Ureter (tissue), 1 donor: ENCODE measurements at places on chromosomes 16 and 17. TPM values are rescaled to one million over a fixed set of nuclear protein-coding genes. Genes with fewer than 3 reads are reported as not detected.

DNA sequence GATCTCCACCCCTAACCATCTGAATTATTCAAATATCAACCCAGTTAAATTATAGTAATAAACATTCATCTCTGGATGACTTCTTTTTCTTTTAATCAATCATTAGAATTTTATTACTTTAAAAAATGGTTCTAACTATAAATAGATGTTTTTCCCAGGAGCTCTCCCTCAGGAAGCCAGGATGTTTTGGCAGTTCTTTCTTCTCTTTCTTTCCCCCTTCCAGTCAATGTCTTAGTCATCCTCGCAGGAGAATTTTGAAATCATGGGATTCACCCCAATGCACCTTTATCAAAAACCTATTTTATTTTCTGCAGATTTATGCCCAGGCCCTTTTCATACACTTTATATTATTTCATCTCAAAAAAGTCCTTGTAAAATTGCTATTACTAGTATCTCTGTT lies 711.6 kb downstream of the CDH11 start:
- no peak for DNase-seq

- DNase-seq: no peak
These were observed 1.9 kb upstream of the HOXB5 start for GRCh38 chr17:48595278-48595999.

DNA sequence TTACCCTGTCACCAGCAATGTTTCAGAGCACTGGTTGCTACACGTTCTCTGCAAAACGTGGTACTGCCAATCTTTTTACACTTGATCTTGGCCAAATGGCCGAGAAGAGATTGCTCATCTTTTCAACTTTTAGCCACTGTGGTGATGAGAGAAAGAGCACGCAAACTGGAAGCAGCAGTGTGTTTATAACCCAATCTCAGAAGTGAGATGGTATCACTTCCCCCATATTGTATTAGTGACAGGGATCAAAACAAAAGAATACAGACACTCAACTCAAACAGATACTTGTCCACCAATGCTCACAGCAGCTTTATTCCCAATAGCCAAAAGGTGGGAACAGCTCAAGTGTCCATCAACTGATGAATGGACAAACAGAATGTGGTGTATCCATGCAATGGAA lies 72.1 kb upstream of the FA2H start:
- DNase-seq: no peak

DNA sequence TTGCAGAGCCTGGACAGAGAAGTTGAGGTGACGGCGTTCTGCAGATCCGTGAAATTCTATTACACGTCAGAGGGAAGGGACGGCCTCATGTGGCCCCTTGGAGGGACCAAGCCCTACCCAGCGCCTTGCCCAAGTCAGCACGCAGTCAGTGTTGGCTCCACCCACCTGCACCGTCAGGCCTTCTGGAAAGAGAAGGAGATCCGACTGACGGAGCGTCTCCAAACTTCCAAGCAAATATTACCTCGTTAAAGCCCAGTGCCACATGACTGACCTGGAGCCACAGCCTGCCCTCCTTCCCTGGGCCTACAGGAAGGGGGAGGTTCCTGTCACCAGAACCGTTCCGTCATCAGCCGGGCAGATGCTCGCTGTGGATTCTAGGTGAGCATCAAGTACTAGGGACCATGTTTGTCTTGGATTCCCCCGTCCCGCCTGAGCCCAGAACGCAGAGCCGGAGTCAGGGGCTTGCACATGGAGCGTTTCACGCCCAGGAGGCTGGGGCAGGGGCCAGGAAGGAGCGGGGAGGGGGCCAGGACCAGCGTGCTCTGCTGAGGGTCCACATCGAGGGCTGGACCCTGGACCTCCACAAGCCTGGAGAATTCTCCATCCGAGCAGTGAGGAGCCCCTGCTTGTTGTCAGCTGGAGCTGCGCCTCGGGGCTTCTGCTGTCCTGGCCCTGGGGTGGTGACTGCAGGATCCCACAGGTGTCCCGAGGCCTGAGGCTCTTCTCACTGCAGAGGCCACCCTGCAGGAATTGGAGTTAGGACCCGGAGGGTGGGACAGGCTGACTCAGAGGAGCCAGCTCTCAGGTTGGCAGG lies 22.6 kb upstream of the METRNL start:
- DNase-seq: peak; percentile 41

DNA sequence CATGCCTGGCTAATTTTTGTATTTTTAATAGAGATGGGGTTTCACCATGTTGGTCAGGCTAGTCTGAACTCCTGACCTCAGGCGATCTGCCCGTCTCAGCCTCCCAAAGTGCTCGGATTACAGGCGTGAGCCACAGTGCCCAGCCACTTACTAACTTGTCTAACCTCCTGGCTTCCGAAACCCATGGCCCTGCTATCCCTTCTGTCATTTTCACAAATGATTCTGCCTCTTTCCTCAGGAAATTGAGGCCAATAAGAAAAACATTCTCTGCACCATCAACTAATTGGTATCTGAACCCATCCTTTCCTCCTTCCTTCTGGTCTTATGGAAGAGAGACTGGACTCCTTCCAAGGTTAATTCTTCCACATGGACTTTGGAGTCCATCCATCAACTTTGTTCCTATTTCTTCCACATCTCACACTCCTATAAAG lies 27.9 kb upstream of the TNRC6A start:
- DNase-seq: no peak

DNA sequence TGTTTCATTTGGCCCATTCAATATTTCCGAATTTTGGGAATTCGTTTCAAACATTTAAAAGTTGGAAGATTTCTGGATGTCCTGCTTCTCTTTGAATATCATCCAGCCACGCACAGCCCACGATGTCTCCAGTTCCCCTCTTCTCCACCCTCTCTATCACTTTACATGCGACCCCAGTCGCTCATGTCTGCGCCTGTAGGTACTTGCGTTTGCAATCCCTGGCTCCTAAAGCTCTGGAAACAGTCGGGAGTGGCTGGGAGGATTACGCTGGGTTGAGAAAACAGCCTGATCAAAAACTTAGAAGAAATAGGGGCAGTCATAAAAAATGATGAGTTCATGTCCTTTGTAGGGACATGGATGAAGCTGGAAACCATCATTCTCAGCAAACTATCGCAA lies 1.5 kb upstream of the SBK1 start:
- DNase-seq: no peak

- no peak for DNase-seq
These were observed 295.9 kb upstream of the N4BP1 start for GRCh38 chr16:48905632-48906505.

- no peak for DNase-seq
These were observed 14.7 kb upstream of the CTCF start for GRCh38 chr16:67547423-67548264.

The CIBAR2 gene
- not detected for total RNA-seq

DNA sequence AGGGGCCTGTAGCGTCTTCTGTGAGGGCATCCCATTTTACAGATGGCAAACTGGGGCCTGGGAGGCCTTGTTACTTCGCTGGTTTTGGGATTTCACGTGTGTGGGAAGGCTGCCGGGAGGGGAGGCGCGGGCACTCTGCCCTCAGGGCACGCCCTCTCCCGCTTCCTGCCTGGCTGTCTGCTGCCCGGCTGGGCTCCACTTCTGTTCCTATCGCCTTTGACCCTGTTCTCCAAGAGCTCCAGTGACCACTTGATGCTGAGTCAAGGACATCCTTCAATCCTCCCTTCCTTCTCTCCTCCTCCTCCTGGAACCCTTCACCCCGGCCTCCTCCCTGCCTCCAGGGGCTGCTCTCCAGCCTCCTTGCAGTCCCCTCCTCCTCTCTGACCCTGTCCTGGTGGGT lies 16.0 kb downstream of the SPNS3 start:
- DNase-seq: no peak

The MYO15A gene
- total RNA-seq: 1.8 TPM

The RNF43 gene
- 19.1 TPM for total RNA-seq

GRCh38 chr17:45248132-45248957 lies 13.5 kb downstream of the SPATA32 start:
- no peak for DNase-seq

- no peak for DNase-seq
These were observed 24.0 kb downstream of the PRKCB start for GRCh38 chr16:23859713-23860269.

The COG8 gene
- total RNA-seq: 30.1 TPM

DNA sequence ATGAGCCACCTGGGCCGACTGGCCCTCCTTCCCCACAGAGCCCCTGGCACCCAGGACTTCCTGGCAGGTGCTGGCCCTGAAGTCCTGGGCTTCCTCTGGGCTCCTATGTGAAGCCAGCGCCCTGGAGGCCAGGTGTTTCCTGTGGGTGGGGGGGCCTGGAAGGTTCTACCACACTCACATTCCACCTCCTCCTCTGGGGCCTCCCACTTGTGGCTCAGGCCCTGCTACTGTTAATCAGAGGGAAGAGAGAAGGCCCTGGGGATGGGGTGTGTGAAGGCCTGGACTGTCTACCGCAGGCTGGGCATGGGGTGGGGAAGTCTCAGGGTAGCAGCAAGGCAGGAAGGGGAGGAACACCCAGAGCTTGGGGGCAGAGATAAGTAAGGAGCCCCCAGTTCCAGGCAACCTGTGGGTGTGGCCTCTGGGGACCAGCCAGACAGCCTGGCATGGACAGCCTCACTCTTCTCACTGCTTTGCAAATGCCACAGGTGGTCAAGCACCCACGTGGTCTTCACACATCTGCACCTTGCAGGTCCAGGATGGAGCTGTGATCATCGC lies 111.9 kb upstream of the TNRC6C start:
- DNase-seq: no peak

The LGALS9B gene
- not detected for total RNA-seq

DNA sequence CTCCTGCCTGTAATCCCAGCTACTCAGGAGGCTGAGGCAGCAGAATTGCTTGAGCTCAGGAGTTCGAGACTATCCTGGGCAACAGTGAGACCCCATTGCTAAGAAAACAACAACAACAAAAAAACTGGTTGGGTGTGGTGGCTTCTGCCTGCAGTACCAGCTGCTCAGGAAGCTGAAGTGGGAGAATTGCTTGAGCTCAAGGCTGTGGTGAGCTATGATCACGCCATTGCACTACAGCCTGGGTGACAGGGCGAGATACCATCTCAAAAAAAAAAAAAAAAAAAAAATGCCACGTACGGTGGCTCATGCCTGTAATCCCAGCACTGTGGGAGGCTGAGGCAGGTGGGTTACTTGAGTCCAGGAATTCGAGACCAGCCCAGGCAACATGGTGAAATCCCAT lies 34.1 kb downstream of the NME2 start:
- DNase-seq: no peak

GRCh38 chr16:88624977-88625576 lies 13.3 kb upstream of the IL17C start:
- no peak for DNase-seq

- no peak for DNase-seq
These were observed 10.7 kb downstream of the RFFL start for GRCh38 chr17:35052780-35053179.

GRCh38 chr16:50209546-50210265 lies 56.6 kb downstream of the TENT4B start:
- DNase-seq: no peak

- no peak for DNase-seq
These were observed 721.5 kb downstream of the MAF start for GRCh38 chr16:78879011-78879410.

- no peak for DNase-seq
These were observed 326 bp downstream of the SRCIN1 start for GRCh38 chr17:38605411-38605840.

DNA sequence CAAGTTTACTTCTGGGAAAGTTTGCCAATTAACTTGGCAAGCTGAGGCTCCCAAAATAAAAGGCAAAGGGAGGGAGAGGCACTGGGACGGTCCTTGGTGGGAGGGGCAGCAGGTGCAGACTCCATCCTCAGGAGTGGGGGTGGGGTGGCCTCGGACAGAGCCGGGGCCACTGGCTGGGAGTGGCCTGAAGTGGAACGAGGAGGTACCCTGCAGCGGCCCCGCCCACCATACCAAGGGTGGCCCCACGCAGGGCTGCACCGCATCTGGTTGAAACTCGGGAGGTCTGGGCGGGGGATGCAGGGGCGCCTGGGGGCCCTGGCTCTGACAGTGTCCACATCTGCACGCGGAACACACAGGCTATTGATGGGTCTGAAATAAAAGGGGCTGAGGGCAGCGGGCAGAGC lies 42.4 kb upstream of the SLC38A10 start:
- peak; percentile 50 for DNase-seq

The FBF1 gene
- total RNA-seq: 19.5 TPM

The SLC5A11 gene
- total RNA-seq: 0.70 TPM

GRCh38 chr17:37848690-37849616 lies 75.3 kb upstream of the TBC1D3K start:
- no peak for DNase-seq

The LAT gene
- 11.9 TPM for total RNA-seq

The ORAI3 gene
- 25.9 TPM for total RNA-seq
